HCT116 (cell line): ENCODE measurements at places on chromosomes 5 and 9. TPM values are rescaled to one million over a fixed set of nuclear protein-coding genes. Genes with fewer than 3 reads are reported as not detected.

The NMUR2 gene
- not detected for total RNA-seq

The FOXD4L6 gene
- total RNA-seq, result 0.54 TPM

The CFAP157 gene
- total RNA-seq, result 0.22 TPM

The ZNG1F gene
- 17.1 TPM for total RNA-seq

The HMGCS1 gene
- 52.8 TPM for total RNA-seq

GRCh38 chr5:95327211-95327610, 42.3 kb upstream of the MCTP1 start:
- H3K27me3 ChIP-seq, result no peaks in the 10 kb centered on the region
- no peaks in the 10 kb centered on the region for H3K36me3 ChIP-seq
- no peaks in the 10 kb centered on the region for H3K4me1 ChIP-seq
- H3K27ac ChIP-seq, result no peak overlapping the region

- H3K27me3 ChIP-seq, result no peaks in the 10 kb centered on the region
- no peaks in the 10 kb centered on the region for H3K36me3 ChIP-seq
- DNase-seq, result no peak
- H3K4me3 ChIP-seq, result no peak overlapping the region
These were observed 311.9 kb upstream of the TRPC7 start for GRCh38 chr5:136677217-136677616.

- H3K27ac ChIP-seq, result no peak overlapping the region
- no peaks in the 10 kb centered on the region for H3K27me3 ChIP-seq
- no peak for DNase-seq
- no peak overlapping the region for H3K4me3 ChIP-seq
These were observed 106.1 kb upstream of the ICE1 start for GRCh38 chr5:5316334-5316733.

DNA sequence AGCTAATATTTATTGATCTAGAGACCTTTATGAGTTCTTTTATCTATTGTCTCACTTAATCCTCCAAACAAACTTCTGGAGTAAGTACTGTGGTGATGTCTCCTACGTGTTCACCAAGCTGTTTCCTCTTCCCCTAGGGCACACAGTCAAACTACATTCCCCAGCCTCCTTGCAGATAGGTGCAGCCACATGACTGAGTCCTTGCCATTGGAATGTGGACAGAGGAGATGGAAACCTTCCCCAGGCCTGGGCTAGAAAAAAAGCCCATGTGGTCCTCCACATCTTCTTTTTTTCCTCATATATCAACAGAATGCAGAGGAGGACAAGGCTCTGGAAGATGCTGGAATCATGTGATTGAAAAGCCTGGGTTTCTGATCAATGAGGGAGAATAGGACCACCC, 88.0 kb downstream of the ANKRD55 start:
- no peaks in the 10 kb centered on the region for H3K36me3 ChIP-seq
- H3K27ac ChIP-seq, result no peak overlapping the region
- H3K4me1 ChIP-seq, result no peaks in the 10 kb centered on the region
- H3K27me3 ChIP-seq, result no peaks in the 10 kb centered on the region
- no peak for DNase-seq
- no peak overlapping the region for H3K4me3 ChIP-seq

DNA sequence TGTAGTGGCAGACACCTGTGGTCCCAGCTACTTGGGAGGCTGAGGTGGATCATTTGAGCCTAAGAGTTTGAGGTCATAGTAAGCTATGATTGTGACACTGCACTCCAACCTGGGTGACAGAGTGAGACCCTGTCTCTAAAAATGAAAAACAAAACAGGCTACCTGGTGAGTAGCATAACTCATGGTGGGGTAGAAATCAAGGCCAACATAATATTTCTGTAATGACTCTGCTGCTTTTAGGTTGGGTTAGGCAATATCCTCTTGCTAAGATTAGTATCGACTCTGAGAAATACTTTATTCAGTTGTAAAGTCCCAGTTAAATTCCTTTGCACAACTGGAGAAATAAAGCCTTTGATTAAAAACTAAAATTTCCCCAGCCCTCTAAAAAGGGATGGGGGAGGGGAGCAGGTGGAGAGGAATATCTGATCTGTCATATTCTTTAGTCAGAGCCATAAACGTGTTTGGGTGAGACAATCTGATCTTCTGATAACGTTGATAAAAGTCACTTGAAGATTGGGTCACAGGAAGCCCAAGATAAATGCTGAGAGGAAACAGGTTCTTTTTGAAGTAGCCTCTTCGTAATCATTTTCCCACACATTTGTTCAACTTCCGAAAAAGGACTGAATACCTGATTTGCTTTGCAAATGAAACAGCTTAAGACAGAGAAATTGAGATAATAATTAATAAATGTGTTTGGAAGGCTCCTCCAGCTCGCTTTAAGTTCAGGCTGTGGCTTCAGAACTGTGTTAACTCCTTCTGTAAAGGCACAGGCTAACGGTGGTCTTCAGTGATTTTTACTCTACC, 14.9 kb downstream of the IL4 start:
- no peak for DNase-seq
- H3K27ac ChIP-seq, result no peak overlapping the region
- no peaks in the 10 kb centered on the region for H3K27me3 ChIP-seq
- no peaks in the 10 kb centered on the region for H3K36me3 ChIP-seq
- H3K4me3 ChIP-seq, result no peak overlapping the region
- H3K4me1 ChIP-seq, result no peaks in the 10 kb centered on the region
